Epithelial cell of alveolus of lung (primary cell): ENCODE measurements at places on chromosomes 2 and 18. TPM values are rescaled to one million over a fixed set of nuclear protein-coding genes. Genes with fewer than 3 reads are reported as not detected.

The GPR39 gene
- 9.1 TPM in 1 of 2 replicates, not detected in the other for total RNA-seq

The C2orf80 gene
- not detected in 2 replicates for total RNA-seq

The FER1L5 gene
- under 0.01 and 0.16 TPM in 2 replicates for total RNA-seq

The ERICH2 gene
- 4.5 TPM in 1 of 2 replicates, not detected in the other for total RNA-seq
